ENCODE measurements at places on chromosomes 11 and 22.

- DNase-seq: no peak
Observed at GRCh38 chr11:126487711-126488110, 132.2 kb downstream of the ST3GAL4 start.

GRCh38 chr22:44632541-44633396 is 69.2 kb upstream of the PRR5 start:
- no peak for DNase-seq

DNA sequence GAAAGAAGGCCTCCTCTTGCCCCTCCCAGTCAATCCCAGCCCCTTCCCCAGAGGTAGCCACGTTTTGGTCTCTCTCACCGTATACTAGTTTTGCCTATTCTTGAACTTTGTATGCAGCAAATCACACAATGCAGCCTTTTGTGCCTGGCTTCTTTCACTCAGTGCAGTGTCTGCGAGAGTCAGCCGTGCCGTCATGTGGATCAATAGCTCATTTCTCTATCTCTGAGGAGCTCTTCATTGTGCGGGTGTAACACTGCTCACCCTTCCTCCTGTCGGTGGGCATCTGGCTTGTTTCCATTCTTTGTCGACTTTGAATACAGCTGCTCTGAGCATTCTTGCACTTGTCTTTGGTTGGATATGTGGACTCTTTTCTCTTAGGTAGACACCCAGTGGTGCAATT is 146.5 kb downstream of the CACNA1I start:
- DNase-seq: no peak

GRCh38 chr11:60169264-60169915 is 13.5 kb downstream of the MS4A6A start:
- DNase-seq: no peak

- no peak for DNase-seq
Observed at GRCh38 chr11:87460842-87461637, 423.3 kb downstream of the TMEM135 start.

- DNase-seq: no peak
Observed at GRCh38 chr22:30186041-30186440, 60.5 kb downstream of the LIF start.

GRCh38 chr11:46917109-46917761 is 1.1 kb downstream of the LRP4 start:
- DNase-seq: no peak

DNA sequence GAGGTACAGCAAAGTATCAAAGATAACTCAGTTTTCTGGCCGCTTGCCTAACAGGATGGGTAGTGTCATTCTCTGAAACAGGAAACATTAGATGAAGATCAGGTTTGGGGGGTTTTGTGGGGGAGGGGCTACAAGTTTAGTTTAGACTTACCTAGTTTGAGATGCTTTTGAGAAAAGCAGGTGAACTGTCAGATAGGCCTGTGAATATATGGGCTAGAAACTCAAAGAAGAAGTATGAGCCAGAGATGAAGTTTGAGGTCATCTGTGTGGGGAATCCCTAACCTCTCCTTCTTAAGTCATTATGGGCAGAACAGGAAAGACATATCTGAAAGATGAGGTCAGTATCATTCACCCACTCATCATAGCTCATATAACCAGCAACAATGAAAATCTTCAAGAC is 11.9 kb downstream of the HOATZ start:
- no peak for DNase-seq

GRCh38 chr22:48242461-48242864 is 1480.0 kb downstream of the TBC1D22A start:
- DNase-seq: no peak

DNA sequence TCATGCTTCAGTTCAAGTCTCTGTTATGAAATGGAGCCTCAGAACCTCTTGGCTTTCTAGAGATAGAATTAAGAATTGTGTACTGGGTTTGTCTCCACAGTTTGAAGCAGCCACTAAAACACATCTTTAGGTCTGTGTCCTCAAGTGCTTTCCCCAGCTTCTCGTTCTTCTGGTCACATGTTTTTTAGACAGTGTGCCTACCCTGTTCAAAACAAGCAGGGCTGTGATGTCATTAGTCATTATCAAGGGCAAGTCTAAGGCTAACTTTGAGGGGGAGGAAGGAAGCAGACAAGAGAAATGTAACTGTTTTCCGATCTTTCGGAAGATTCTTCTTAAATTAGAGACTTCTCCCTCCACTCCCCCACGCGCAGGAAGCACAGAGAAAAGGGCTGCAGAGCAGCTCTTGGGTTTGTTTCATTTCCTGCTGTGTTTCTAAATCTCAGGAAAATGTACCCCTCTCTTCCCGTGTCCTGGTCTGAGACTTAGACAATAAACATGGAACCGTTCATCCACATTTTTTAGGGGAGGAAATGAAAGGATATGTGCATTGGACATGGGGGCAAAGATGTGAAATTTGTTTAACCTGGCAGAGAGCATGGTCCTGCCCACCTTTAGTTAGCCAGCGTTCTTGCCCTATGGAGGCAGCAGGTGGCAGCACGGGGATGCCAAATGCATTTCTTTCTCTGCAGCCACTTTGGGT is 3.1 kb downstream of the AKIP1 start:
- no peak for DNase-seq

GRCh38 chr22:27804470-27805297 is 3.1 kb upstream of the MN1 start:
- DNase-seq: peak; percentile 59

DNA sequence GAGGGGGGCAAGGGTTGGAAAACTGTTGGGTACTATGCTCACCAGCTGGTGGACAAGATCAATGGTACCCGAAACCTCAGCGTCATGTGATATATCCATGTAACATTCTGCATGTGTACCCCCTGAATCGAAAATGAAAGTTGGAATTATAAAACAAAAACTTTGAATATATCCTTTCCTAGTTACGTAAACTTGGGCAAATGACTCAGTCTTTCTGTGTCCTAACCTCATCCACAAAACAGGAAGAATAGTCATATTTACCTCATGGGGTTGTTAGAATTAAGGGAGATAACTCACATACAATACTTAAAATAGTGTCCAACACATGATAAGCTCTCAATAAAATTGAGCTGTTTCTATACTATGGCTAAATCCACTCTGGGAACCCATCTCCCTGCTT is 620.1 kb upstream of the KIRREL3 start:
- DNase-seq: no peak

DNA sequence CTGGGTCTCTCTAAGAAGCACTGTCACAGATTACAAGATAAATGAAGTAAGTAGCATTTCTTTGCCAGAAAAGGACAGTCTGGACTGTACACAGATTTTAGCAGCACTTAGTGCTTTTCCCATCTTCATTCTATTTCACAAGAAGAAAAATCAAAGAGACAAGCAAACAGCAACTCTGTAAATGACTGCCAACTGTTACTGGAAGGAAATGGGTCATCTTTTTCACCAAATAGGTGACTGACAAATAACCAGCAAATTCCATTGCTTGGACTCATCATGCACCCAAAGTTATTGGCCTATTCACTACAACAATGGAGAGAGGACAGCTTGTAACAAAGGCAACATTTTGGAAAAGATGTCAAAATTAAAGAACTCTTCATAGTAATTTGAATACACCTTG is 28.9 kb upstream of the CARD18 start:
- DNase-seq: no peak

GRCh38 chr11:3231550-3231850 is 717 bp downstream of the MRGPRE start:
- DNase-seq: no peak

DNA sequence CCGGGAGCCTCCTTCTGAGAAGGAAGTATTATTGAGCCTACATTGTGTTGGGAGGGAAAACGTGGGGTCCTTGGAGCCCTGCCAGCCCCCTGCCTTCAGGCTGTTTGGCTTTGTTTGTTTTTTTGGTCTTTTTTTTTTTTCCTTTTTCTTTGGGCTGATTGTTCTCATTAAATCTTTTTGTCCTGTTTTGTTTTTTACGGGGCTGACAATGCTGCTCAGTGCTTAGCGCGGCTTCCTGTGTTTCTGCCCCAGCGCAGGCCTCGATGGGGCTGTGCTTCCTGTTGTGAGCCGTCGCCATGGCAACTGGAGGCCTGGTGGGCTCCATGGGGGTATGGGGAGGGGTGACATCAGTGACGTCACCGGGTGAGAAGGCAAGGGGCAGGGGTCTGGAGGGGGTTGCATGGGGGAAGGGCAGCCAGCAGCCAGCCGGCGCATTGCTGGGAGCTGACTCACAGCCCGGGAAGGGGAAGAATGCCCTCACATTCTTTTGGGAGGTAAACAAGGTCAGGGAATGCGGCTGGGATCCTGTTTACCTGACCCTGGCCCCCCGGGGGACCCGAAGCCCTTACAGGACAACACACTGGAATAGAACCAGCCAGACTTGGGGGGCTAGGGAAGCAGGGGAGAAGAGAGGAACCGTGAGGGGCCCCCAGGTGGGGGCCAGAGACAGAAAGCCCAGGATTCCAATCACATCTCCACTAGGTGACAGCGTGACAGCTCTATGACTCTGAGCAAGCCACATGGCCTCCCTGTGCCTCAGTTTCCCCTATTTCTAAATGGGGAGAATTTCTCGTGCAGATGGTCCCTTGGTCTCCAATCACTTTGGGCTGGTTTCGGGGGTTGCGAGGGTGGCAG is 22.2 kb upstream of the CBX7 start:
- peak; percentile 77 for DNase-seq

DNA sequence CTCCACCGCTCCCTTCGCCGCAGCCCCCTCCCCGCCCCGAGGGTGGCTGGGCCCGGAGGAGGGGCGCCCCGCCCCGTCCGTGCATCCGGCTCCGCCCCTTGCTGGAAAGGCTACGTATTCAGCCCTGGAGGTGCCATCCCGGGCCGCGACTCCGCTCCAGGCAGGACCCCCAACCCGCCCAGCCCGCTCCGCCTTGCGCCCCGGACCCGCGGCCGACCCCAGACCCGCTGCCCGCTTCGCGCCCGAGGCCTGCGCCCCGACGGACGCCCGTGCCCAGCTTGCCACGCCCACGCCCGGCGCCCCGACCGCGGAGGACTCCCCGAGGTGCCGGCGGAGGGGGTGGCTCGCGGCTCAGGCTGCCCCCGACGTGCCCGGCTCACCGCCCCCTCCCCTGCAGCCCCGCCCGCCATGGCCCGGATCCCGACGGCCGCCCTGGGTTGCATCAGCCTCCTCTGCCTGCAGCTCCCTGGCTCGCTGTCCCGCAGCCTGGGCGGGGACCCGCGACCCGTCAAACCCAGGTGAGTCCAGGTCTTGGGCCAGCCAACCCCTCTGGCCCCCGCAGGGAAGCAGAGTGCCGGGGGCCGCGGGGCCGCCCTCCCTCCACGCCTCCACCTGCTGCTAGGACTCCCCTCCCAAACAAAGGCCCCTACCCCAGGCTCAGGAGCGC is at the start of gene ADM2:
Gene ADM2 (plus strand): TSS at position 104 of the 667 bp plus-strand sequence. CDS start 305 bp downstream, at position 409.
- DNase-seq: no peak

DNA sequence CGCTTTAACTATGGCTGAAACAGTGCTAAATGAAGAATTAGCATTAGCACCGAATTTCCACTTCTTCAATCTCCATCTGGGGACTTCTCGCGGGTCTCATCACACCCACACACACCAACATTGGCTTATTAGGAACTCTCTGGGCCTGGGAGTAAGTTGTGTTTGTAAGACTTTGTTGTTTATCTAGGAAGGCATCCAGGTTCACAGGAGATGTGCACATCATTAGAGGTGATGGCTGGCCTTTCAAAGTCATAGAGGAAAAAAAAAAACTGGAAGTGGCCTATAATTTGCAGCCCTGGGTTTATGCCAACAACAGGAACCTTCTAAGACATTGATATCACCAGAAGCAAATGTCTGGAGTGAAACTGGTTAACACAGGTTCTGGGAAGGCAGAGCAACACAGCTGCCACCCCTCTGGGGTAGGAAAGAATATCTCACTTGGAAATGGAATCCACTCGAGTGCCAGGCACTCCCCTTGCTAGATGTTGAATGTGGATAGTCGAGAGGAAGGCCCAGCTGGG is 84.5 kb downstream of the TRAF6 start:
- DNase-seq: no peak

DNA sequence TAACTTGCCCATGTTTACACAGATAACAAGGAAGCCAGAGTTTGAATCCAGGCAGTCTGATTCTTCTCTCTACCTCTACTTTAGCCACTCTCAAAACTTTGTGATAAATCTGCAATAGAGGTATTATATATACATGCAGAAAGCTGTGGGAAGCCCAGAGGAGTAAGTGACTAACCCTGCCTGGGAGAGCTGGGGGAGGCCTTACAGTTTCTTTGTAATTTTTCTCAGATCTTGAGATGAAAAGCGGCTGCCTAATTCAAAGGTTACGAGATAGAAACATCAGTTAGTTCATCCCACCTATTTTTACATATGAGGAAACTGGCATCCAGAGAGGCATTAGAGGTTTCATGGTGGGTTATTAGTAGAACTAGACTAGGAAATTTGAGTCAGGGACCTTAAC is 4.9 kb downstream of the STIM1 start:
- DNase-seq: no peak

GRCh38 chr22:45010532-45010900 is 711 bp upstream of the PHF21B start:
- no peak for DNase-seq

DNA sequence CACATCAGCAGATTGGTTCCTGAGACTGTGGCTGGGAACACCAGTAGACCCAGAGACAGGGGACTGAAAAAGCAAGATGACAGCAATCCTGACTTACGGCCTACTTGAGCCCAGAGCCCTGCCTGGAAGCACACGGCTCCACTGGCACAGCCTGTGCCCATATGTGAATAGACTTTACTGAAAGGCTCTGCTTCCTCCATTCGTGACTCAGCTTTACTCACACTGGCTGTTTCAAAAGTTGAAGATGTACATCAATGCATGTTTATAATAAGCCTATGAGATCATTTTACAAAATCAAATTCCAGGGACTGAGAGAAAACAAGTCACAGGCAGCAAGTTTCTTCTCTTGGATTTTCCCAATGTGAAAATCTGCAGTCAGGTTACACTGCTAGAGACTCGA is 134.6 kb upstream of the TEAD1 start:
- DNase-seq: no peak

GRCh38 chr22:21082248-21082647 is 36.5 kb downstream of the LRRC74B start:
- DNase-seq: no peak

DNA sequence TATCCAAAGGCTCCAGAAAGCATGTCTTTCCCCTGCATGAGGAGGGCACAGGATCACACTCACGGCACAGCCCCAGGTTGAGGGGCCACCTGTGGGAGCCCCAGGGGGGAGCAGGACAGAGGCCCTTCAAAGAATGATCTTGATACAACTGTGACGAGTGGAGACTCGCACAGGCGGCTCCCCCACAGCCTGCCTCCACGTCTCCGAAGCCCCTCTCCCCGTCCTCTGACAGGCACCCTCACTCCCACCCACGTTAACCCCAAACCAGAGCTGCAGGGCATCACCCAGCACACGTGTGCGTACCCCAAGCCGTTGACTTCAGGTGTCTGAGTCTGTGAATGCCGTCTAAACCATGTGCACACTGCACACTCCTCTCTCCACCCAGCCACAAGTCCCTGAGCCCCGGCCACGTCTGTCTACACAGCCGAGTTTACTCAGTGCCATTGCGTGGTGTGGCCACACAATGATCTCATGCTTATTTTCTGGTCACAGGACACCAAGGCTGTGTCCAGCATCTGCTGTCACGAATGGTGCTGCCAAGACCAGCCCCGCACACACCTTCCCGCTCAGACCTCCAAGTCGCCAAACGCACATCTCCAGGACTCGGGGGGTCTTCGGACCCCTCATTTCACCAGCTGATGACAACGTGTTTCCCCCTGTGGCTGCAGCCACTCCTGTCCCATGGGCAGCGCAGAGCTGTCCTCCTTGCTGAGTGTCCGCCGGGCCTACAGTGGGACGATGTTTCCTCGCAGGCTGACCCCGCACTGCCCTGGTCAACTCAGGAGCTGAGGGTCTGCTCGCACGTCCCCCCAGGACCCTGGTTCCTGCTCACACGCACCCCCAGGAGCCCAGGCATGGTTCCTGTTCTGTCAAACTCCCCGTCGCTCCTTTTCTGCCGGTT is 251.2 kb downstream of the BRD1 start:
- DNase-seq: no peak

All from tibial nerve (tissue), 4 donors.